ENCODE measurements at places on chromosomes 7 and 10. TPM values are rescaled to one million over a fixed set of nuclear protein-coding genes. Genes with fewer than 3 reads are reported as not detected.

GRCh38 chr7:18770822-18771221 lies 275.3 kb downstream of the HDAC9 start:
- no peak for DNase-seq

DNA sequence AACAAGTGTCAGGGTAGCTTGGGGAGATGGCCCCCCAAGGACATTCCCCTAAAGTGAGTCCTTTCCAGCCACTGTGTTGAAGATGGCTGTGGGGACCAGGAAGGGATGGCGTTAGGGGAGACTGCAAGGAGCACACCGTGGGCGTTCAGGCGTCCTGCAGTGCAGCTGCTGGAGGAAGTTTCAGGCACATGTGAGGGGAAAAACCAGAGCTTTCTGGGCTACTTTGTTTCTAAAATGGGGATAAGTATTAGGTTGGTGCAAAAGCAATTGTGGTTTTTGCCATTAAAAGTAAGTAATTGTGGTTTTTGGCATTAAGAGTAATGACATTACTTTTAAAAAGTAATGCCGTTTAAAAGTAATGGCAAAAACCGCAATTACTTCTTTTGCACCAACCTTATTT lies 14.3 kb downstream of the PRF1 start:
- no peak for DNase-seq

LMOD2 gene
- polyA plus RNA-seq: not detected

DNA sequence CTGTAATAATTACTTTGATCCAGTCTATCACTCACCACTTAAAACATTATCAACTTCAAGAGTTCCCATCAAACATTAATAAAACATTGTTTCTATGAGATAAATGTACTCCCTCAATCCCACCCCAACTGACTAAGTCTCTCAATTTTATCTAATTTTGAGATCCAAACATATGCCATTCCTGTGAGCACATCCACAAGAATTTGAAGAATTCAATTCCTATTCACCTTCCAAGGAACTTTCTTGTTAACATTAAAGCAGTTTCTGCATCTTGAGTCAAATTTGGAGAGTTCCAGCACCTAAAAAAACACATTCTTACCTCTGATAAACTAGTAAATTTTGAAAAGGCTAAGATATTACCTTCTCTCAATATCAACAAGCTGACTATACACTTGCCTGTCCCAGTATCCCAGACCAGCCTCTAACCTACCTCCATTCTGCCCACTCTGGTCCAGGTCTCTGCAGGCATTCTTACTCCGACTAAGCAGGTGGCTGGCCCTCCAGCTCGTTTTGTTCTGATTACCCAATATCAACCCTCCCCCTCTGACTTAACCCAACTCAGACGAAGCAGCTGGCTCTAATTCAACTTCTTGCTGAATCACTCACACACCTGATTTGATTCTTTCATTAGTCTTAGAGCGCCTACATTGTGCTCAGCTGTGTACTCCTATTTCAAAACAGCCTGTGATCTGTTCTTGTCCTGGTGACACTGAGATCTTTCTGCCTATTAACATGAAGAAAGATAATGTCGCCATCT lies 275.2 kb downstream of the IPMK start:
- no peak for DNase-seq

GPER1 gene
- 1.8 TPM for polyA plus RNA-seq

THNSL1 gene
- polyA plus RNA-seq: 1.8 TPM

SPDYE9 gene
- 0.06 TPM for polyA plus RNA-seq
